ENCODE measurements at places on chromosomes 12 and 14. TPM values are rescaled to one million over a fixed set of nuclear protein-coding genes. Genes with fewer than 3 reads are reported as not detected.

- DNase-seq = no peak
Observed at GRCh38 chr12:104494793-104495158, 38.0 kb downstream of the CHST11 start.

TCTN2 gene
- polyA plus RNA-seq = 8.6 TPM

- no peak for DNase-seq
Observed at GRCh38 chr12:95337146-95337545, 119.5 kb downstream of the VEZT start.

OR4Q3 gene
- polyA plus RNA-seq = not detected

NFATC4 gene
- polyA plus RNA-seq = 42.0 TPM

DNA sequence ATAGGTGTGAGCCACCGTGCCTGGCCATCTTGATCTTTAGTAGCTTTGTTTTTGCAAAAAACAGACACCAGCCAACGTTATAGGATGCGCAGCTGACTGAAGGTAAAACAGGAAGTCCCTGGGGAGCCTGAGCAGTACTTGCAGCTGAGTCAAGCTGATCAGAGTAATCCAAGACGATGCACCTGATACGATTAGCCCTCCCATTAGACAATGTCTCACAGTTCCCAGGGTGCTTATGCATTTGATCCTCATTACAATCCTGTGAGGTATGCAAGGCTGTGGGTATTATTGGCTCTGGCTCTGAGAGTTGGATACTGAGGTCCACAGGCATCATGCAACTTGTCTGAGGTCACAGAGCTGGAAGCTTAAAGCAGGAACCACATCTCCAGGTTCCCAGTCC is 8.1 kb downstream of the KRT18 start:
- no peak for DNase-seq

DNA sequence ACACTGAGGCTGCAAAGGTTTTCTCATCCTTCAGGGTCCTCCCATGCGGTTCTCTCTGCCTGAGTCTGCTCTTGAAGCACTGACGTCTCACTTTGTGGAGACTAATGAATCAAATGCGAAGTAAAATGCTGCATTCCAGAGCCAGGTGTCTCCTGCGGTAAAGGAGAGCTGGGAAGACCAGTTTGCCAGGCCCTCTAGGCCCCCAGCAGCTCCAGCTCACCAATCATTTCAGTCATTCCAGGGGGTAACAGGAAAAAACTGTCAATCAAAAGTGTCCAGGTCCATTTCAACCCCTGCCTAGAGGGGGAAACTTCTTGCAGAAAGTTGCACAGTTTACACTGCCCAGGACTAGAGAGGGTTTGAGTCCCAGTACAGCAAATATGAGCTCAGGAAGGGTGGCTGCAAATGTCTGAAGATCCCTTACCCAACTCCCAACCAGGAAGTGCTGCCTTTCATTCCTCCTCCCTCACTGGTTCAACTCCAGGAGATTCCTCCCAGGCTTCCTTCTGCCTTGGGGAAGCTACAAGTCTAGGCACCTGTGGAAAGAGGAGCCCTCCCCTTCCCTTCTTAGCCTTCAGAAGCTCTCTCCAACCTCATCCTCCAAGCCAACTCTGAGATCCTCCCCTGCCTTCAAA is 2.7 kb upstream of the NXPH4 start:
- DNase-seq = no peak

DNA sequence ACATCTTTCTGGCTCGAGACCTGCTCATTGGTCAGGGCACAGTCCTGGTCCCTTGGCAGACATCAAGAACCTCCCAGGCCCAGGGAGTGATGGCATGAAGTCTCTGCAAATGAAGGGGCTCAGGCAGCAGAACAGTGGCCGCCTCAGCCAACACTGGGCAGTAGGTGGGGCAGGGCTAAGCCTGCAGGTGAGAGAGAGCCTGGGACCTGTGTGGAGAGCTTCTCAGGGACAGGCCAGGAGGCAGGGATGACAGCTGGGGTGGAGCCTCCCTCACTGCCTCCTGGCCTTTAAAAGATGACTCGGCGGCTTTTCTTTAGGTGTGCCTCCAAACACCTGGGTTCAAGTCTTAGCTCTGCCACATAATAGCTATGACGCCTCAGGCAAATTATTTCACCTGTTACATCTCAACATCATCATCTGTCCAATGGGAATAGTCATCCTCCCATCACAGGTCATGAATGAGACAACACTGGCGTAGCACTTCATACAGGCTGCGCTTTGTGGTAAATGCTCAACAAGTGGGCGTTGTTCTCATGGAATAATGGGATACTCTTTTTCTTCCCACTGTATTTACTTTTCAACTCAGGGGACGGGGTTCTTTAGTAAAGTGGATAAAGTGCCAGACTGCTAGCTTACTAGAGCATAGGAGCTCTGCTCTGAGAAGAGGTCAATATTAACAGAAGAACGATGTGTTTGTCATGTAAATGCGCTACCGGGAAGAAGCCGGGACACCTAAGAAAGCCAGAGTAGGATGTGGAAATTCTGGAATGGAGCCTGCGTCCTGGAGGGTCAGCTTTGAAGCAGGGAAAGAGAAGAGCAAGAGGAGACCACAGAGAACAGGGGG is 277.4 kb downstream of the FOXN3 start:
- no peak for DNase-seq

GRCh38 chr14:90518069-90518940 is 121.5 kb downstream of the CALM1 start:
- DNase-seq = no peak

- DNase-seq = no peak
Observed at GRCh38 chr12:75922944-75923642, 108.5 kb downstream of the PHLDA1 start.

GRCh38 chr12:66653796-66654195 is 25.1 kb downstream of the GRIP1 start:
- no peak for DNase-seq

DNA sequence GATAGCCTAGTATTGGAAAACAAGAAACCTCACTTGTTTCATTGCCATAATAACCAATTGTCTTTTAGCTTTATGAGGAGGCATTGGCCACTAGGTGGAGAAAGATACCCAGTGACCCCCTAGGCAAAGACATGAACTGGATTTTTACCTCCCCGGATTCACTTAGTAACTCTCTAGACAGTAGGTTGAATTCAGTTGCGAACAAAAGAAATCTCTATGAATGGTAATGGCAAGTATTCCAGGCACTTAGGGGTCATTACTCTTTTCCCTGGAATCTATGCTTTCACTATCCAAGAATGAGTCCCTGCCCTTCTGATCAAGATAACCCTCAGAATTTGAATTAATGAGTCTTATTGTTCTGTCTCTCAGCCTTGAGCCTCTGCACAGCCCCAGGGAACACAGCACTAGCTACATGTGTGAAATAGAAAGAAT is 29.5 kb upstream of the RHOJ start:
- peak; percentile 34 for DNase-seq

CISTR gene
- polyA plus RNA-seq = not detected

DNA sequence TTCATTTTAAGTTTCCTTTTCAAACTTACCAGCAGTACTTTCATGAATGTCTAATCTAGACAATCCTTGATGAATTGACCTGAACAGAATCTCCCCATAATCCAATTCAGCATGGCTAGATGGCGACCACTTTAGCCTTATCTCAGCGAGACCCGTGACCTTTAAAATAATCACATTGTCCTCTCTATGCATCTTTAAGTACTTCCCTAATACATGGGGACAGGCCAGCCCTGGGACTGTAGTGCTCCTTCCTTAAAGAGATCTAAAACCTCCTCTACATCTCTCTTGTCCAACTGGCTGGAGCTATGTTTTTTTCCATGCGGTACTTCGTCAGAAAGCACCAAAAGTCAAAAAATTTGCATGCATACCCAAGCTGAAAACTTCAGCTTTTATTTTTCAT is 746.0 kb downstream of the VRK1 start:
- DNase-seq = no peak

GRCh38 chr12:18922851-18923250 is 184.9 kb downstream of the CAPZA3 start:
- DNase-seq = no peak

DNA sequence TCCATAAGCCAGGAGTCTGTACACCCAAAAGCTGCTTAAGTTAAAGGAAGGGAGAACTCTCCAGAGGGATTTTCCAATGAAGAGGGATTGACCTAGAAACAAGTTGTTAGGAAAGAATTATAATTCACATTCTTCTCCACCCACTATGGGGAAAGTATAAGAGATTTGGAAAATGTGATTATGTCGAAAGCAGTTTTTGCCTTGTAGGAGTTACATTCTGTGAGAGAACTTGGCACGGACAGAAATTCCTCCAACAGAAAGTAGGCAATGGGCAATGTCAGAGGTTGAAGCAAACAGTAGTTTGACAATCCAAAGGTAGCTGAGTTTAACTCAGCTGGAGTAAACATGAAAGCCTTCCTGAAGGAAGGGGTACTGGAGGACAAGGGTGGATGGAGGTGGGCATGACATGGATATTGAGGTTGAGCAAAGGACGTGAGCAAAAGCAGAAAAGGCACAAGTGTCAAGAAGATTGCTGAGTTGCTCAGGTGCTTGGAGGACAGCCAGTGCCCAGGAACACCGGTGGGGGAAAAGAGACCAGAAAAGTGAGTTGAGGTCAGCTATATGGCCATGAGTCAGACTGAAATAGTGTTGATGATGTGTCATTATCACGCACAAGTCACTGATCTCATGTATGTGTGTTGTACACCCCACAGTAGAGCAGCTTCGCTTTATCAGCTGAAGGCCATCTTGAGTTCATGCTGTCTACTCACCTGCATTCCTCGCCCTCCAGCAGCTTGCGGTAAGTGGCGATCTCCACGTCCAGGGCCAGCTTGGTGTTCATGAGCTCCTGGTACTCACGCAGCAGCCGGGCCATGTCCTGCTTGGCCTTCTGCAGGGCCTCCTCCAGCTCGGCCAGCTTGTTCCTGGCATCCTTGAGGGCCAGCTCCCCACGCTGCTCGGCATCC is 4.0 kb downstream of the KRT5 start:
- DNase-seq = no peak

TRIAP1 gene
- polyA plus RNA-seq = 56.2 TPM

DNA sequence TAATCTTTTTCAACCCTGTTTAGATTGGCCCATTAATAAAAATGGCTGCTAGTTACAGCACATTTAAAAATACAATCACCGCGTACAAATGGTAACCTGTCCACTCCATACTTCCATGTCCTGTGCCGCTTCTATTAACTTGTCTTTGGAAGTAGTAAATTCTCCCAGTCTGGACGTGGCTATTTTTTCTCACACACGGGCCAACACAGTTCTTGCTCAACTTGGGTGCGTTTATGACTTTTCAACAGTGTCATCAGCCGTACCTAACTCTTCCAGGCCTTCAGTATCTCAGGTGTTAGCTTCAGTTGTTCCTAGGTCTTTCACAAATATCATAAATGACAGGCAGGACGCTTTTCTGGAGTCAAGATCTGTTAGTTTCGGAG is 475 bp upstream of the PCNX1 start:
- DNase-seq = no peak

DNA sequence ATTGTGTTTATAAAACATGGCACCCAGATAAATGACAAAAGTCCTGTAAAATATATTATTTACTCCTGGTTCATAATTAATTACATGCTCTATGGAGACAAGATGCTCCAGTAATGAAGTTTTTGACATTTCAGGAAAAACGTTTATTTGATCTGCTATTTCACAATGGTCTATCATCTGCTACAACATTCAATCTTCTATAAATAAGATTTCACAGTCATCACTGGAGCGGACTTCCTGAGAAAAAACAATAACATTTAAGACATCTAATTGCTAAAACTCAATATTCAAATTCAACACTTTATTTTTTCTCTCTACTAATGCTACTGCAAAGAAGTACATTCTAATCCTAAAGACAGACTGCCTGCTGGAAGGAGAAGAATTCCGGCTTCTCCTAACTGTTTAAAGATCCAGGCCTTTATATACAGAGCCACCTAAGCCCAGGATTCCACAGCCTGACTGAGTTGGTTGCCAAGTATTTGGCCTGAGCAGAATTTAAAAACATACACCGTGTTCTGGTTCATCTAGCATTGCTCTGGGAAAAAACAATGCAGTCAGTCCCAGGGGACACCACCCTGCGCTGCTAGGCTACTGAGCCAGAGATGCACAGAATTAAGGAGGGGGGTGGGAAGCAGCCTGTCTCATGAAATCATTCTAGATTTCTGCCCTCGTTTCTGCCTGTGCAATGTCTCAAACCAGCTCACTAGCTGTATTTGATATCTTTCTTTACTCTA is 58.0 kb downstream of the TMTC1 start:
- DNase-seq = no peak

GRCh38 chr12:88546853-88547252 is 33.4 kb downstream of the KITLG start:
- DNase-seq = no peak

All from AG04450 (cell line).